ENCODE measurements at places on chromosomes 16 and 17.

DNA sequence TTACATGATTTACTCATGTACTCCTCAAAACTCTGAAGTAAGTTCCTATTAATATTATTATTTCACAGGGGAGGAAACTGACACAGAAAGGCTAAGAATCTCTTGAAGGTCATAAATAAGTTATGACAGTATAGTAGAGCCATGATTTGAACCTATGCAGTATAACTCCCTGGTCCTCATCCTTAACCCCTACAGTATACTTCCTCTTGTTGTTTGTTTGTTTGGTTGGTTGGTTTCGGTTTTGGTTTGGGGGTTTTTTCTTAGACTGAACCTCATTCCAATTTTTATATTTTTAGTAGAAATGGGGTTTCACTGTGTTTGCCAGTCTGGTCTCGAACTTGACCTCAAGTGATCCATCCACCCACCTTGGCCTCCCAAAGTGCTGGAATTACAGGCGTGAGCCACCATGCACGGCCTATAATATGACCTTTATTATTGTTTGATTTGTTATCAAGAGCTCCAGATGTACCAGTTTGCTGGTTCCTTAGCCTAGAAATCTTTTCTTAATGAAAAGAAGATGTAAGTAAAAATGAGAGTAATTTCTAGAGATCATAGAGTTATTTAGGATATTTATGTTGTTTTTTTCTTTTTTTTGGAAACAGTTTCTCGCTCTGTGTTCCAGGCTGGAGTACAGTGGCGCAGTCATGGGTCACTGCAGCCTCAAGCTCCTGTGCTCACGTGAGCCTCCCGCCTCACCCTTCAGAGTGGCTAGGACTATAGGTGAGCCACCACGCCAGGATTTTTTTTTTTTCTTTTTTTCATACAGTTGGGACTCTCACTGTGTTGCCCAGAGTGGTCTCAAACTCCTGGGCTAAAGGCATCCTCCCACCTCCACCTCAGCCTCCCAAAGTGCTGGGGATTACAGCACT lies 4.8 kb downstream of the PRR11 start:
- no peak for DNase-seq

GRCh38 chr17:79781736-79782575 lies 4.0 kb downstream of the CBX2 start:
- no peak for DNase-seq

DNA sequence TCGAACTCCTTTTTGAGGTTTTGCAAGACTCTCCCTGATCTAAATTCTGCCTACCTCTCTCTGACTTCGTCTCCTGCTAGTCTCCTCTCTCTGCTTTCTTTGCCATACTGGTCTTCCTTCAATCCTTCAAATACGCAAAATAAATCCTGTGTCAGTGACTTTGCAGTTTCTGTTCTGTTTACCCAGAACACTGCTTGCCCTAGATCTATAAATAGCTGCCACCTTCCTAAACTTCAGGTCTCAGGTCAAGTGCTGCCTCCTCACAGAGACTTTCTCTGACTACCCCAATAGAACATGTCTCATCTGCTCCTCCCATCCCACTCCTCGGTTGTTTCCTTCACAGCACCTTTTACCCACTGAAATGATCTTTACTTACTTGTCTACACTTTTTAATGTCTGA lies 78.9 kb downstream of the TRIM37 start:
- no peak for DNase-seq

GRCh38 chr16:77536809-77537208 lies 102.0 kb upstream of the ADAMTS18 start:
- DNase-seq = no peak
